ENCODE measurements at places on chromosomes 2 and 18.
A peak's percentile ranks its signal among the peaks of the same experiment; 100 is the strongest.

DNA sequence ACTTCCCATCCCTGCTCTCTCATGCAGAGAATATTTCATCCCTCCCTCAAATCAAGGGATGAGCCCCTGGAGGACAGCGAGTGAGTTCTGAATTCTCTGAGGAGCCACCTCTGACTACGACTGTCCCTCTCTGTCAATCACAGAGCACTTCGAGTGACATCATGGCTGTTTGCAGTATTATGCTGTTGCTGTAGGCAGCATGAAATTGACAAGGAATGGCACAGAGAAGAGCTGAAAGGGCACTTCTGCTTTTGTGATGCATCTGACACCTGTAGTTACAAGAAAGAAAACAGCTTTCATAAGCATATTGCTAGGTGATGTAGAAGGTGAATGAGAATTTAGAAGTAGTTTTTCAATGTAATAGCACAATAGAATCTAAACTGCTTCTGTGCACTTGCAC, 166.9 kb downstream of the ARHGAP15 start:
- no peak for DNase-seq

DNA sequence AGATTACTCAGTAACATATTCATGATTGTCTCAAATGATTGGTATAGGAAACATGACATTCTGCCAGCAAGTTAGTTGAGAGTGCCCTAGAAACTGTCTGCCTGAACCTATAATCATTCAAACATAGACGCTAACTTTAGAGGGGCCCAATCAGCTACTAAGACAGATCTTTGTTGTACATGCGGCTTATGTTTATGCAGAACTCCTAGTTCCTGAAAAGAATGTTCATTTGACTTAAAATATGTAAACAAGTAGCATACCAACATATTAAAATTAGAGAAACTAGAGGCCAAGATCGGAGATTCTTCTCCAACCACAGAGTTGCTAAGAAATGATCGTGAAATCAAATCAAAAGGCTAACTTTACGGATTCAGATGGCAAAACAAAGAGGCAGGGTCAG, 4.2 kb upstream of the METAP1D start:
- no peak for DNase-seq

DNA sequence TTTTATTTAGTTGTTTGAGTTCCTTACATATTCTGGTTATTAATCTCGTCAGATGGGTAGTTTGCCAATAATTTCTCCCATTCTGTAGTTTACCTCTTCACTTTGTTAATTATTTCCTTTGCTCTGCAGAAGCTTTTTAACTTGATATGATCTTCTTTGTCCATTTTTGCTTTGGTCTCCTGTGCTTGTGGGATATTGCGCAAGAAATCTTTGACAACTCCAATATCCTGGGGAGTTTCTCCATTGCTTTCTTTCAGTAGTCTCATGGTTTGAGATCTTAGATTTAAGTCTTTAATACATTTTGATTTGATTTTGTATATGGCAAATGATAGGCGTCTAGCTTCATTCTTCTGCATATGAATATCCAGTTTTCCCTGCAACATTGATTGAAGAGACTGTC, 389.2 kb downstream of the LRP1B start:
- DNase-seq = no peak

GRCh38 chr2:119753041-119753929, 6.4 kb upstream of the PTPN4 start:
- peak; percentile 23 for DNase-seq

DNA sequence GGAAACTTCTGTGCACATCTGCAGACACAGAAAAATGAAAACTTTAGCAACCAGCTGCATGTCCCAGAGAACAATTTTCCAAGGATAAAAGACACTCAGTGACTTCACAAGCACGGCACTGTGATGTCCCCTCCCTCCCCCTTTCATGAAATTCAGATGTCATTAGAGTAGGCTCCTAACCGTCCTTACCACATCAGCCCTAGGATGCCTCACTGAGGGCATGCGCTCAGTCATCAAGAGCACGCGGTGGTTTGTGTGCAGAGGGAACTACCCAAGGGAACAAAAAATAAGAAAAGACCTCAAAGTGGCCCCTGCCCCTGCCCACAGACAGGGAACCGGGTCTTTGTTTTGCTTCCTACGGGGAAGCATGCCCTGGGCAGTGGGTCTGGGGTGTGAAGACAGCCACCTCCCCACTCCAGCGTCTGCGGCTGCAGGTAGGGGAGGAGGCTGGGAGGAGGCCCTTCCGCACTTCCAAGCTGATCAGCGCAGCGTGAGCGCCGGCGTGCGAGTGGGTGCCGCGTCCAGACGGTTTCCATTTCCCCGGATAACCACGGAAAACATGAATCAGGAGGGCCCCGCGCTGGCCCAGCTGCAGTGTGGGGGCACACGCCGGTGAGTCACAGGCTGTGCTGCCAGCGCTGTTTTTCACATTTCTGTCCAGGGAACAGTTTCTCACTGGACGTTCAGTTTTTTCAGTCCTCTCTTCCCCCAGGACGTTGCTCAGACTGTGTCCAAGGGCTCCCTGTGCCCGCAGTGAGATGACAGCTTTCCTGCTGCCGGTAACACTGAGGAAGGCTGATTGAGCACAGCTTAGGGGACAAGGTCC, 70.6 kb downstream of the COPS8 start:
- no peak for DNase-seq

DNA sequence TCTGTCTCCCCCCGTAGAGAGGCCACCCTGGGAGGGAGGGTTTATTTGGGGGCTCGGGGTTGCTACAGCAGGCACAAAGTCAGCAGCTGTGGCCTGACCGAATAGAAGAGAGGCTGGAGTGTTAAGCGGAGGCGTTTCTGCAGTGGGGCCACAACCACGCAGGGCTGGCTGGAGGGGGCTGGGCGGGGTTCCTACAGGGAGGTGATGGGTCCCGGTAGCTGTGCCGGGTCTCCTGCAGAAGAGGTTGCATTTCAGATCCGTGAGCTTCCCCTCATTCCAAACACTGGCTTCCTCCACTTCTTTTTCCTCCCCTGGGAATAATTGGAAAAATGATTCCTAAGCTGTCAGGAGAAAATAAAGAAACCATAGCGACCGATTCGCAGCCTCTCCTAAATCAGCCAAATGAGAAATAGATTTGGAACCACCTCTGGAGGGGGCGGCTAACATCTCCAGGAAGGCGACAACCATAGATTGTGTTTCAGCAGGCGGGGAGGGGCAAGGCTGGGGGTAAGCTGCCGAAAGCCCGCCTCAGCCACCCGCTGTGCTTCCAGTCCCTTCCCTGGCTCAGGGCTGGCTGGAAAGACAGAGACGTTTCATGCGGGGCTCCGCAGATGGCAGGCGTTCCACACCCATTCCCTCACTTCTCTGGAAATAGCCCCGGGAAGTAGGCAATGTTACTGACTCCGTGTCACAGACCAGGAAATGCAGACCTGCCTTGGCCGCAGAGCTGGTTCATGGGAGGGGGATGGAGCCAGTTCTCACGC, 85.6 kb upstream of the TAF1B start:
- no peak for DNase-seq

DNA sequence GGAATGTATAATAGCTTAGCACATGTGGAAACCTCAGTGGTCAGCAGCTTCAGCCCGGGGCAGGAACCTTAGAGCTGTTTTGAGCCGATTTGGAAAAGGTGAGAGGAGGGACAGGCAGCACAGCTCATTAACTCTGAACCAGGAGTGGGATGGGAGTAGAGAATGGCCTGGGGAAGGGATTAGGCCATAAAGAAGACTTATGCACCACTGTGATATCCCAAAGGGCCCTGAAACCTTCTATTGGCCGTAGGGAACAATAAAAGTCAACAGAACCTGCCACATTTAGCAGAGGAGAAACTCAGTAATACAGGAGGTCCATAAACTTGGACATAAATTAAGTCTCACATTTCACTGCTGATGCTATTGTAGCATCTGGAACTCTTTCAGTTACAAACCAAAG, 124.2 kb upstream of the REV1 start:
- DNase-seq = no peak

DNA sequence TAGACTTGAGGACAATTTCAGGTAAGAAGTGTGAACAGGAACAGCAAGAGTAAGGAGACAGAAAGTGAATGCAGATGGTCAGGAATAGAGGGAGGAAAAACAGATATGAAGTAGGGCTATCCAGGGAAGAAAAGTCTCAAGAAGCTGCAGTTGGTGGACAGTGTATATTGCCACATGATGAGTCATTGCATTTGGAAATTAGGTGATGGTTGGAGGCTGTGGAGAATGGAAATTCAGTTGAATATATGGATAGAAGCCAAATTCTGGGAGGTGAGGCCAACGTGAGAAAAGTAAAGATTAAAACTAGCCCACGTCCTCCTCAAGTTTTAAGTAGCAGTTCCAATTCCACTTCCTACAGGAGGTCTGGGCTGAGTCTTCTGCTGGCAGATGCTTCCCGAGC, 158.4 kb downstream of the UBE2E3 start:
- DNase-seq = no peak

GRCh38 chr2:190093793-190094192, 31.3 kb upstream of the MSTN start:
- DNase-seq = no peak

DNA sequence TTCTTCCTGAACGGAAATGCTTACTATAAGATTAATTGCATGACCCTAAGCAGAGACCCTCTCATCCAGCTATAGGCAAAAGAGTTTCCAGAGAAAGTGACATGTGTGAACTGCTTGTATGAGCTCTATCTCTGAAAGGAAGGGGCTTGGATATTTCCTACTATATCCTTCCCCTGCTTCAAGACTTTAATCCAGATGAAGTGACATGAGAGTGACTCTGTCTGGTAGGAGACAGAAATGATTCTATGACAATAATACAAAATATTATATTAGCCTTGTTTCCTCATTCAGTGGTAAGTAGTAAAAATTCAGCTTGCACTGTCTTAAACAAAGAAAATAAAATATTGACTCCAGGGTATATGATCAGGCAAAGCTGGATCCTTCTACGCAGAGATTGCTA, 37.5 kb downstream of the NABP1 start:
- DNase-seq = no peak

- DNase-seq = no peak
Observed at GRCh38 chr18:41864216-41864615, 90.8 kb upstream of the PIK3C3 start.

DNA sequence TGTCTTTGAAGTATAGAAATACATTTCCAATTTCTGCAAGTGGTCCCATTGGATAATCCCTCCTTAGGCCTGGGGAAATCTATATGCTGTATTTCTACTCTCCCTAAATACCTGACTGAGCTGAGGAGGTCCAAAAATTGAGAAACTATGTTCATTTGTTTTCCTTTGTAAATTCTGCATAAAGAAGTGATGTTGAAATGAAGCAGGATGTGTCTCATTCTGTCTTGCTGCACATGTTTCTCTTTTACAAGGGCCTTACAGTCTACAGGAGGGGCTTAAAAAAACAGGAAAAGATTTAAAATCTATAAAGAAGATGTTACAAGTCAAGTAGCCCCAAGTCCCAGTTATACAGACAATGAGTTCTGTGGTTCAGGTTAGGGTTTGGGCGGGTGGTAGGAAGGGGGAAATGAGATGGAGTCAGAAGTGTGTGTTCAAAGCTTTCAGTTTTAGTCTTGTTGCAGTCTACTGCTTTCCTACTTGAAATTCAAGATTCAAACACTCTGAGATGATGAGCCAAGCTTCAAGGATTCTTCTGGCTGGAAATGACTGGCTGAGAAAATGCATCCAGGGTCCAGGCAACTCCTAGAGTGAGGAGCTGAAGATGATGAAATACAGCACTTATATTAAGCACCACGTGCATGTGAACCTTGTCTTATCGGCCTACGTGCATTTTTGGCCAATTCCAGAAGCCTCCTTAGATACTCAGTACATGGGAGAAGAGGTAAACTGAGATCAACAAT, 146.3 kb upstream of the CELF4 start:
- DNase-seq = no peak

- no peak for DNase-seq
Observed at GRCh38 chr2:234851451-234851850, 100.4 kb upstream of the SH3BP4 start.

GRCh38 chr2:124607679-124608078, 582.6 kb downstream of the CNTNAP5 start:
- DNase-seq = no peak

- no peak for DNase-seq
Observed at GRCh38 chr18:39749154-39749553, 2183.6 kb upstream of the CELF4 start.

GRCh38 chr2:203052539-203052938, 37.9 kb downstream of the NBEAL1 start:
- DNase-seq = no peak

DNA sequence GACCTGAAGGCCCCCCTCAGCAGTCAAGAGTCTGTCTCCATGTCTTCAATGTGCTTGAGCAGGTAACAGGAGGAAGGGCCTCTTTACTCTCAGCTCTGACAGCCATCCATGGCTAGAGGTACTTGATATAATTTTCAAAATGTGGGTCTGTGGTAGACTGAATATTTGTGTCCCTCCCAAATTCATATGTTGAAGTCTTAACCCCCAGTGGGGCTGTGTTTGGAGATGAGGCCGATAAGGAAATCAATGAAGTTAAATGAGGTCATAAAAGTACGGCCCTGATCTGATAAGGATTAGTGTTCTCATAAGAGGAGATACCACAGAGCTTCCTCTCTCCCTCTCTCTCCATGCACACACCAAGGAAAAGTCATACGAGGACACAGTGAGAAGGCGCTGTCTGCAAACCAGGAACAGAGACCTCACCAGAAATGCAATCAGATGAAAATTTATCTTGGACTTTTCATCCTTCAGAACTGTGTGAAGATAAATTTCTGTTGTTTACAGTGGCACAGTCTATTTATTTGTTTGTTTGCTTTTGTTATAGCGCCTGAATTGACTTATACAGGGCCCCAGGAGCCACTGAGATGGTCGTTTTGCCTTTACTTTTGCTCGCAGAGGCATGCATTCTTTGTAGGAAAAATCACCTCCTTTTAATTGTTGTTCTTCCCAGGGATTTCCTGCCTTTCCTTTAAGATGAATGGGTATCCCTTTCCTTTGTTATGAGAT, 274.8 kb upstream of the TRIB2 start:
- no peak for DNase-seq

GRCh38 chr2:98761267-98761781, 30.4 kb upstream of the MGAT4A start:
- DNase-seq = peak; percentile 37

GRCh38 chr2:88666576-88666975, 24.9 kb upstream of the RPIA start:
- no peak for DNase-seq

All from putamen (tissue), 1 donor.